ENCODE measurements at places on chromosomes 1 and 21. TPM values are rescaled to one million over a fixed set of nuclear protein-coding genes. Genes with fewer than 3 reads are reported as not detected.

The EFNA1 gene
- total RNA-seq, result 6.5 TPM

DNA sequence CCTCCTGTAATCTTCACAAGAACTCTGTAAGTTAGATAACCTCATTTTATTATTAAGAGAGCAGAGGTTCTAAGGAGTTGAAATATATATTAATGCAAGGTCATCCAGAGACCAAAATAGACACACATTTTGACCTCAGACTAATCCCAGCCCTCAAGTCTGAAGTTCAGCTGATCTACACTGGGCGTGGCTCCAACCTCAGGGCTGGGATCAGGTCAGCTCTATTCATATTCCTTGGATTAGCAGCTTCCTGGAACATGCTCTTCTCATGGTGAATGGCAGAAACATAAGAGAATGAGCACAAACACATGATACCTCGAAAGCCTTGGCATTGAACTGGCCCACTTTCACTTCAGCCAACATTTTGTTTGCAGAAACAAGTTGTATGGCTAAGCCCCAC, 200.8 kb upstream of the ST6GALNAC5 start:
- no peak for DNase-seq

DNA sequence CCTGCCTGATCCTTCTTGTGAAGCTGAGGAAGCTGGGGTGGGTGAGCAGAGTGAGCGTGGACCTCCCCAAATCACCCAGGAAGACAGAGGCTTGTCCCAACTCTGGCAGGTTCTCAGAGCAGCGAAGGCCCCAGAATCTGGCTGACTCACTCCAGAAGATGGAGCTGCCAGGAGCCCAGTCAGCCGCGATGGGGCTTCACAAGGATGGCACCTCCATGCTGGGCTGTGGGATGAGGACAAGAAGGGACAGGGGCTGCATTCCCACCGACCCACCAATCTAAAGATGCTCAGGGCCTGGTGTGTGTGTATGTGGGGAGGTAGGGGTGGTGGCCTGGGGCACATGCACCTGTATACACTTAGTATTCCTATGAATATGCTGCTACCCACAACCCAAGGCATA, 52.9 kb downstream of the ATP1A1 start:
- DNase-seq, result no peak

- peak; percentile 22 for DNase-seq
Measured at GRCh38 chr21:39611551-39612190, 1.1 kb upstream of the B3GALT5 start.

GRCh38 chr1:59926381-59927123, at the start of gene CYP2J2:
CYP2J2 (minus strand) TSS chr1:59926773; CDS start chr1:59926746, 27 bp downstream.
- DNase-seq, result peak; percentile 66

DNA sequence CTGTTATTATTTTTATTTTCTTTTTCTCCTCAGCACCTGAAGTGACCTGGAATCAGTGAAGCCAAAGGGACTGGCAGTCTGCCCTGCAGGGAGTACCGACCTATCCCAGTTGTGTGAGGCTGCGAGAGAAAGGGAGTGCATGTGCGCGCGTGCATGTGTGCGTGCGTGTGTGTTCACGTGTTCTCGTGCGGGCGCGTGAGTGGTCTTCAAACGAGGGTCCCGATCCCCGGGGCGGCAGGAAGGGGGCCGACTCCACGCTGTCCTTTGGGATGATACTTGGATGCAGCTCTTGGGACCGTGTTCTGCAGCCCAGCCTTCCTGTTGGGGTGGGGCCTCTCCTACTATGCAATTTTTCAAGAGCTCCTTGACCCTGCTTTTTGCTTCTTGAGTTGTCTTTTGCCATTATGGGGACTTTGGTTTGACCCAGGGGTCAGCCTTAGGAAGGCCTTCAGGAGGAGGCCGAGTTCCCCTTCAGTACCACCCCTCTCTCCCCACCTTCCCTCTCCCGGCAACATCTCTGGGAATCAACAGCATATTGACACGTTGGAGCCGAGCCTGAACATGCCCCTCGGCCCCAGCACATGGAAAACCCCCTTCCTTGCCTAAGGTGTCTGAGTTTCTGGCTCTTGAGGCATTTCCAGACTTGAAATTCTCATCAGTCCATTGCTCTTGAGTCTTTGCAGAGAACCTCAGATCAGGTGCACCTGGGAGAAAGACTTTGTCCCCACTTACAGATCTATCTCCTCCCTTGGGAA, 123.3 kb downstream of the PRDM2 start:
- no peak for DNase-seq

Data from WTC11 (cell line).